ENCODE measurements at places on chromosomes 1 and 21.

DNA sequence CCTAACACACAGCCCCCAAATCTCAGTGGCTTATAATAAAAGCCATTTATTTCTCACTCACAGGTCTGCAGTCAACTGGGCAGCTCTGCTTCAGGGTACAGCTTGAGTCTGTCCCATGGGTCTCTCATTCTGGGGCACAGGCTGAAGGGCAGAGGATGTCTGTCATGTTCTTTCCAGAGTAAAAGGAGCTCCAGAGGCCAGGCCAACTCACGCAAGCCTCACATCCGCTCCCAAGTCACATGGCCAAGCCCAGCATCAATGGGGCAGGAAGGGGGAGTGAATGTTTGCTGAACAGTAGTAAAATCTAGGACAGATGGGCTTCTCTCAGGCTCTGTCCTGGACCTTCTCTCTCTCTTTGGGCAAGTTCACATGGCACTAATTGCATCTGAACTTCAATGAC, 7.1 kb upstream of the SSBP3 start:
- DNase-seq = no peak

GRCh38 chr1:44919400-44919799, 67.0 kb downstream of the EIF2B3 start:
- no peak for DNase-seq

DNA sequence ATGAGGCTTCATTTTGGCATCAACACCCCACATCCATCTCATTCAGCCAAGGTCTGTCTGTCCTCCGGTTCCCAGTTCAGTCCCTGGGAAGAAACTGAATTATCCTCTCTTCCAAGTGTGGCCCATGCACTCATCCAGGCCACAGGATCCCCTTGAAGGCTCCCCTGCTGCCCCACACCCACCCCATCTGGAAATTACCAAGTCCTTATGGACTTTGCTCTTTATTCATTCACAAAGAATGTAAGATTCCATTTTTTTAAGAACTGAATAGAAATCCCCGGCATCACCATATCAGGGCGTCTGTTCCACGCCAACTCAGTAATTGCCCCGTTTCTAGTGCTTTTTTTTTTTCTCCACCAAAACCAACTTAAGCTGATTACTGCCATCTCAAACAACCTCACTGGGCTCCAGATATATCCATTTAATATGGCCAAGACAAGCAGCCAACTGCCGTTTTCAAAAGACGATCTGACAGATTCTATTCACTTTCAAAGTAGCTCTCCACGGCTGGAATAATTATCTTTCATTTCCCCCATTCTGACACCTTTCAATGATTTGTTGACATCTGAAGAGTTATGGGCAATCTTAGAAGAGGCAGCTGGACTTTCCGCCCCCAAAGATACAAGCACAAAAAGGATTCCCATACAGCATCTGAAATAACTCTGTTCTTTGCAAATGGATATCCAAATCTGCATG, 55.9 kb downstream of the OLIG1 start:
- no peak for DNase-seq

DNA sequence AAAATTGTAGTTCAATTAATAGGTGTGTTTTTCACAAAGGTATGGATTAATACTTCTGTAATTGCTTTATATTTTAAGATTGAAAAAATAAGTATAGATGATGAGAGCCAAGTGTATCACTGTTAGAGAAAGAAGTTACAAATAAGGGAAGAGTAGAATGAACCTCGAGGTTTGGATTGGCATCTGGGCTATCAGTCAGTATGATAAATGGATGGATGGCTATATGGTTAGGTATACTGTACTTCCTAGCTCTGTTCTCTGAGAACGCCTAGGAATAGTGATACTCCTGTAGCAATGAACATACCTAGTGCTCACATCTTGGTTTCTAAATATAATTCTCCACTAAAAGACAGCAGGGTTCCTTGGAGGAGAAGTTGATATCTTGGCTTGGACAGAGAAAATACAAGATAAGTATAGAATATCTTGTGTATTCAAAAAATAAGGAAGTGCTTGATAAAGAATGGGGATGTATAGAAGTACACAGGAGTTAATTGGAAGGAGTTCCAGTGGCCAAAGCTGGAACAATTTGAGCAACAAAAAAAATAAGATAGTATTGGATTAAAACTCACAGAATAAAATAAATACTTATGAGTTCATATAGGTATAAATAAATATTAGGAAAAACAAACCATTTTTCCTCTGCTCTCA, 12.4 kb downstream of the IPO9 start:
- DNase-seq = peak; percentile 6

DNA sequence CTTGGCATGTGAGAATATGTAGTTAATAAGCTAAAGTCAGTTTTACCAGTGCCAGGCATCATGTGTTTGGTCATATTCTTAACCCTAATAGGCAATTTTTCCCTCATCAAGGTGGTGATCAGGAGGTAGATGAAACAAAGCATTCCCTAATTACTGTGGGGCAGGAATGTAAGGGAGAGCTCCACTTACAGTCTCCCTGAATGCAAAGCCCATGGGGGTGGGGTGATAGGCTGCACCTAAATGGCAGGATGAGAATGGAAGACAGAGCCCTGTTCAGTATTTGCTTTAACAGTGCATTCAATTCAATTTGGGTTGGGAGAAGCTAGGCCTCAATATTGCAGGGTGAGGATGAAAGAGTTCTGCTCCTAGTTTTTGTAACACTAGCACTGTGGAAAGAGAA, 23.4 kb downstream of the ZNF678 start:
- no peak for DNase-seq

GRCh38 chr1:29972421-29973053, 736.2 kb downstream of the PTPRU start:
- no peak for DNase-seq

- DNase-seq = no peak
Observed at GRCh38 chr1:164325786-164326185, 233.2 kb upstream of the PBX1 start.

GRCh38 chr1:12107718-12108117, 44.6 kb downstream of the TNFRSF8 start:
- DNase-seq = no peak

DNA sequence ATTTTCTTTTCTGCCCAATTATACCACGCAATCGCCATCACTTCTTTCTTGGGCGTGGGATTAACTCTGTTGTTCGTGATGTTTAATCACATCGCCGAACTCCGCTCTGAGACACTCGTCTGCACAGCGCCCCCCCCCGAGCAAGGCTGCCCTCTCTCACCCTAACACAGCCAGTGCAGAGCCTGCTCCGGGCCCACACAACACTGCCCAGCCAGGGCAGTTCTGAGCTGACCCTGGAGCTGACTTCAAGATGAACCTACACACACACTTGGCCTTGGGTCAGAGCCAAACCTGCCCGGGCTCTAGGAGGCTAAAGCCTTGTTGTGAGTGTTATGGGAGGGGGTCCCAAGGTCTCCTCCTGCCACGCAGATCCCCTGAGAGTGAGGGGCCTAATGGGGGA, 64.6 kb upstream of the LRP8 start:
- no peak for DNase-seq

DNA sequence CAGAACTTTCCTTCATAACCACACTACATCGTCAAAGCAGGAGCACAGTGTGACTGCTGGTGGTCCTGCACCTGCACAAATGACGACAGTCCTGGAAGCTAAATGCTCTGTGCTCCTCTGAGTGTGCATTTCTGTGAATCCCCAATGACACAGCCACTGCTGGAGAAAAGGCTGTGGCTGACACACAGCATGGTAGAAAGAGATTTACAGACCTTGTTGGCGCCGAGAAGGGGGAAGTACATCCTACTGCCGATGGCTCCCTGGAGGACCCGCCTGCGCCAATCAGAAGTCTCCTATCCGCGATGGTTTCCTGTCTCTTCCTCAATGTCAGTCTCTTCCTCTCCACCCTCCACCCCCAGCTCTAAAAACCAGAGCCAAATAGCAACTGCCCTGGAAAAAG, 115.4 kb upstream of the RAB4A start:
- DNase-seq = peak; percentile 71

DNA sequence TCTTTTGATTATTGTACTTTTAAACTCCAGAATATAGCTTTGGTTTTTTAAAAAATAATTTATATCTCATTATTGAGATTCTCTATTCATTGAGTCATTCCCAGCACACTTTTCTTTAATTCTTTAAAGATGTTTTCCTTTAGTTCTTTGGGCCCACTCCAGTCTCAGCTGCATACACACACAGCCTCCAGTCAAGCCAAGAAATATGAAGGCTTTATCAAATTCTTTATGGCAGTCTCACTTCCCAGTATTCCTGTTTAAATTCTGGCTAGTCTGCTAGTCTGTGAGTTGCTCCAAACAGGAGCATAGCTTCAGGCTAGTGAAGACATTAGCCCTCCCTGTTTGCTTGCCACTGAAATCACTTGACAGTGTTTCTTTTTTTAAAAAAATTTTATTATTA, 61.2 kb downstream of the CRP start:
- DNase-seq = no peak

GRCh38 chr21:31725202-31725839, 6.6 kb downstream of the SCAF4 start:
- DNase-seq = no peak

DNA sequence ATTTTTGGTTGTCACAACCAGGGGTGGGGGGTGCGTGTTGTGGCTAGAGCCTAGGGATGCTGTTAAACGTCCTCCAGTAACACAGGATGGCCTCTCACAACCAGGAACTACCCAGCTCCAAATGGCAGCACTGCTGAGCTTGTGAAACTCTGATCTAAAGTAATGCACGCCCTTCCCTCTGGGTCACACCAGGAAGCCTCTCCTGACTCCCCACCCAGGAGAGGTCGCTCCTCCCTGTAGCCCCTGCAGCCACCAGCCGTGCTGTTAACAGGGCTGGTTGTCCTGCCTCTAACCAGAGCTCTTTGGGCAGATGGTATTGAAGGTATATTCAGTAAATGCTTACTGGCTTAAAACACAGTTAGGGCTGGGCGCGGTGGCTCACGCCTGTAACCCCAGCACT, 73.2 kb downstream of the NKAIN1 start:
- no peak for DNase-seq

GRCh38 chr1:217498209-217498608, 132.7 kb downstream of the GPATCH2 start:
- no peak for DNase-seq

GRCh38 chr1:191804311-191804710, 354.0 kb upstream of the RGS18 start:
- no peak for DNase-seq

DNA sequence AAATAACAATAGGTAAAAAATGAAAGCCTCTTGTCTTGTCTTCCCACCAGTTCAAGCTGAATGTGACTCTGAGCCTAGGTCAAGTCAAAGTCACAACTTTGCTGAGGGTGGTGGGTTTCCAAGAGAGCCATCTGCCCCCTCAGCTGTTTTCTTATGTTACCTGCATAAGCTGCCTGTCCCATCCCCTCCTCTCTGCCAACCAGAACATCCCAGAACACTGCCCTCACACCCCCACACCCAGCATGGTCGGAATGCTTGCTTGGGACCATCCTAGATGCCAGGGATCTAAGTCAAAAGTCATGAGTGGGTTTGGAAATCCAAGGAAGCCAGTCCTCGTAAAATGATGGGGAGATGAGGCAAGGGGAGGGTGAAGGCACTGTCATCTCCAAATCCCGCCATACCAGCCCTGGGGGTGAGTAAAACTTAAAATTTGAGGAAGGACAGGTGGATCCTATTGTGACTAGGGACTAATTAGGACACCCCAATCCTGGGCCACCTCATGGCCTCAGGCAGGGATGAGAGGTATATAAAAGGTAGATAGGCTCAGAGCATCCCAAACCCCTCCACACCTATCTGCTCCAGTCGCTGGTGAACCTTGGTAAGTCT, at the start of gene SPRR5:
TSS of gene SPRR5 (plus strand) at position 556 of the 606 bp plus-strand sequence. CDS start 1,349 bp downstream, outside the sequence.
- no peak for DNase-seq

GRCh38 chr1:57158604-57158998, 192.8 kb upstream of the C8B start:
- DNase-seq = no peak

GRCh38 chr1:152442765-152443164, 28.7 kb upstream of the CRNN start:
- DNase-seq = no peak

GRCh38 chr1:227883073-227883520, 64.6 kb downstream of the WNT9A start:
- DNase-seq = no peak

- no peak for DNase-seq
Observed at GRCh38 chr1:145688924-145689323, 18.2 kb downstream of the PDZK1 start.

DNA sequence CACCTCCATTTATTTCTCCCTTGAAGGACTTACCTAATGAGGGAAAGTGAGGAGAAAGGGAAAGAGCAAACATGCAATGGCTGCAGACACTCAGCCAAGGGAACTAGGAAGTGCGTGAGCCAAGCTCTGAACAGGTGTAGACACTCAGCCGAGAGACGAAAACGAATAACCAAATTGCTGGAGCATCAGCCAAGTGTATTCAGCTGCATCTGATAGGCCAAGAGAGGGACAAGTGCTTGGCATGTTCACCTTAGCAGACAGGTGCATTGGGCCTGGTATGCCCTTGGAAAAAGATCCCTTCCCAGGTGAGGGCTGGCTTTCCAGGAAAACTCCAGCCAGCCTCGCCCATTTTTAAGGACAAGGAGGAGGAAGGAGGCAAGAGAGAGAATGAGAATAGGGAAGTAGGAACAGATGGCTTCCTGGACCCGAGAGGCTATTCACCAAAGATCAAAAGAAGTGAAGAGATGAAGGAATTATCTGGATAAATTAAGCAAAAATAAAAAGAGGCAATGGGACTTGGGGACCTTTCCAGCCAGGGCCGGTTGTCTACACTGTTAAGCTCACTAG, 184.7 kb downstream of the TOMM20 start:
- no peak for DNase-seq

Measured in inflammatory macrophage (primary cell).